ENCODE measurements at places on chromosomes 11 and 22.

- no peak for DNase-seq
Observed at GRCh38 chr11:6413791-6414201, 5.1 kb downstream of the APBB1 start.

GRCh38 chr11:18243783-18244362, 4.6 kb downstream of the SAA2 start:
- DNase-seq, result peak; percentile 80

DNA sequence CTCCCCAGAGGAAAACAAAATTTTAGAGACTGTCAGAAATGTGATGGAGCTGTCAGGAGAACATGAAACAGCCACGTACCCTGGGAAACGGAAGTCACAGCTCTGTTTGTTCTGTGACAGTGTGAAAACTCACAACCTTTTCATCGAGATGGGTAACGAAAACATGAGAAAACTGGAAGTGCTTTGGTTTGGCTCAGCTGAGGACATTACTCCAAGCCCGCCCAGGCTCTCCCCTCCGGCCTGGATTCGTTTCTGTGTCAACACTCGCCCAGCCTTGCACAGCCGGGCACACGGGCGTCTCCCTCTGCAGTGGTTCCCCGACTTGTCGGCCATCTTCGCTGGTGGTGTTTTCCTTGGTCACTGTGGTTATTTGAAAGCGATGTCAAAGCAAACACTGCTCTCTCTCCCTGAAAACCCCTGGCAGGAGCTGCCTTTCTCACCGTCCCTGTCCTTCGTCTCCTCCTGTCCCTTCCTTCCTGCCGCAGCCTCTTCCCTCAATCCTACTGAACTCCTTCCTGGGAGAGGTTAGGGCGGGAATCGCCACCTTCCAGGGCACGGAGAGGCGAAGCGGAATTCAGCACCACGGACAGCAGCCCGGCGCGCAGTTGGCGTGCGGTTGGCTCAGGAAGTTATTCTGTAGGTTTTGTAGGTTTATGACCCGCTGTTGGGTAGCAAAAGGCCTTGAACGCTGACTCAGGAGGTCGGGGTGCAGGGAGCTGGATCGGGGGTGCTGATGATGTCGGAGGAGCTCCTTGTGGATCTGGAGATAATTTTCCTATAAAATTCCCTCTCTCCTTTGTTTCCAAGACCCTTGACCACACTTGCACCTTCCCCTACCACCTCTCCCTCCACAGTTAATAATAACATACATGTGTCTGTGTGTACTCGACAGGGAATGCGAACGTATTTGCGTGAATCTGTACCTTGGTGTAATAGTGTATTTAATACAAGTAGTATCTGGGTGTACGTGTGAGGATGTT, 13.1 kb upstream of the RPS19BP1 start:
- DNase-seq, result peak; percentile 88

DNA sequence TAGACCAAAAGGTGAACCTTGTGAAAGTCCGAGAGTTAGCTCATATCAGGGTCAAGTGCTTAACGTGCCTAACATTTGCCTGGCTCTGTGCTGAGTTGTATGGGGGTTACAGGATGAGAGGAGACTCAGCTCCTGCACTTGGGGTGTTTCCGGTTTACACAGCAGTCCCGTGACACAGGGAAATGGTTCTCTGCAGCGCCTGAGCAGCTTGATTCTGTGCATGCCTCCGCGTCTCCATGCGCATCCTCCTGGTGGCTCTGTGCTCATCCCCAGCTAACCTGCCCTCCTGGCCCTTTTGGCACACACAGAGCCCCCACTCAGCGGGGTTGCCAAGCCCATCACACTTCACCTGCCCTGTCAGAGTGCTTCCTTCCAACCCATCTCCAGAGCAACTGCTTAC, 238.3 kb upstream of the TBCEL start:
- DNase-seq, result no peak

DNA sequence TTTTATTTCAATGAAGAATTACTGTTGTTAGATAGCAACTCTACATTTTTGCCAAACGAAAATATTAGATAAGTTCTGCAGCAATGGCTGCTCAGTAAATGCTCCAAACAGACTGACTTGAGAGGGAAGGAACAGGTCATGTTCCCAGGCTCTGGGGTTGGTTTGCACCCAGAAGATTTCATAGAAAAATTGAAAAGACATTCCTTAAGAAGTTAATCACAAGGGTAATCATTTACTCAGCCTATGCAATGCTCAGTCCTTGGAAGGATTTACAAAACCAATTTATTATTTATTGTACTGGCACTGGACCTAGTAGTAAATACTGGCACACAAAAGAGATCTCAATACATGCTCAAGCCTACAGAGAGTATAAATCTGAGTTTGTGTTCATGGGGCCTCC, 179.1 kb upstream of the MTNR1B start:
- DNase-seq, result no peak

DNA sequence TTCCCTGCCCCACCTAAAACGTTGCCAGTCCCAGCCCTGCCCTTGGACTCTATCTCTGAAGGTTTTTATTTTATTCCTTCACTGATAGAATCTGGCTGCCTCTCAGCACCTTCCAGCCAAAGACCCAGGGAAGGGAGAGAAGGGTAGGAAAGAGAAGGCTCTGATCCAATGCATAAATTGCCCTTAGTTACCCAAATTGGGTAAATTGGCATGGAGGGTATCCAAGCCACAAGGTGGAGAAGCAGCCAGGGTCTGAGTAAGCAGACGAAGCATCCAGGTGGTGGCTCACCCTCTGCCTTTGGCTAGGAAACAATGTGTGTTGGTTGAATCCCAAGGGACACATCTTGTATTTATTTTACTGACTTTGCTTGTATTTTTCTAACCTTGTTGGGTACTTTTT, 89.0 kb downstream of the FEZ1 start:
- DNase-seq, result no peak

- no peak for DNase-seq
Observed at GRCh38 chr11:130536106-130537040, 87.9 kb downstream of the ADAMTS15 start.

GRCh38 chr22:17648569-17648968, 10.0 kb downstream of the BCL2L13 start:
- DNase-seq, result no peak

DNA sequence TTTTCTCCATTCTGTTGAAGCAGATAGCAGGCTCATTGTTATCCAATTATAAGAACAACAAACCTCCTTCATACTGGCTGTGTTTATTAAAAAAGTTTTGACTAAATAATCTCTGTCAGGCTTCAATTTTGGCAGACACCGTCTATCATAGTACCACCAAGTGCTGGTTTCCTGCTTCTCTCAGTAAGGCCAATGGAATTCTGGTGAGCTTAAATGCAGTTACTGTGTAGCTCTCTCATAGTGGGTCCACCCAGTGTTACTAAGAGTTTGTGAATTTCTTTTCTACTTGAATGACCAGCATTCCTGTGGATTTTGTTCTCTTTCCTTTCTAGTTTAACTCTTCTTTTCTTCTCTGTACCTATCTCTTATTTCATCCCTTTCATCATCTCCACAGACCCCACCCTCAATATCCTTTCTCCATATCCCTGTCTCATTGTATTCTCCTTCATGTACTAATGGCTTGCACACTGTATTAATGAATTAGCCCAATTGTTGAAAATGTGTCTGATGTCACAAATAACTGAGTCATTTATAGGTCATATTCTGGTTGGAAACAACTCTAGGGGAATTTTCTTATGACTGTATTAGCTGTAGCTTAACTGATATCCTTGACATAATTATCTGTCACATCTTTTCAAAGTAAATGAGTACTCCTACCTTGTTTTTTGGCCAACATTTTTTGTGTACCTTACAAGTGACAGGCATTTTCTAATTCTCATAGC, 372.1 kb downstream of the FAT3 start:
- no peak for DNase-seq

DNA sequence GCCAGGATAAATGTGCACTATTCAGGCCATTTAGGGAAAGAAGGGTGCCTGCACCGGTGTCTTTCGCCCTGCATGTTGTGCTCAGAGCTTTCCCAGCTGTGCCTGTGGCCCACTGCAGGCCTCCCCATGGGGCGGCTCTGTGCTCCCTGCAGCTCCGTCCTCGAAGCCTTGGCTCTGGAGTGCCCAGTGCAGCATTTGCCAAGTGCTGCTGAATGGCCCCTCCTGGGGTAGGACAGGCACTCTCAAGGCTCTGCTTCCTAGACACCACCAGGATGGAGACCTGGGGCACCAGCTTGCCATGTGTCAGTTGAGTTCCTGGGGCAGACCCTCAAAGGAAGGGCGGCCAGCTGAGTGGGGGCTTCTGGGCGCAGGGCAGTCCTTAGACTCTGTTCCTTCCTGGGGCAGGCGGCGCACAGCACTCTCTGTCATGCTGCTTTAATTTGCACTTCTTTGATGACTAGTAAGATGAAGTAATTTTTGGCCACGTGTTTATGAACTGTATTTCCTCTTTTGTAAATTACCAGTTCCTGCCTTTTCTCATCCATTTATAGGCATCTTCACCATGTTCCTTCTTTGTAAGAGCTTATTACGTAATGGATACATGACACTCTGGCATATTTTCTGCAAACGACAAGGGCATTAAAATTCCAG, 32.1 kb upstream of the GNB1L start:
- DNase-seq, result no peak

GRCh38 chr11:130128626-130129025, 31.0 kb upstream of the ST14 start:
- DNase-seq, result no peak

- no peak for DNase-seq
Observed at GRCh38 chr22:44180706-44181032, at the start of gene PARVG. Gene PARVG (plus strand): TSS chr22:44180925. CDS start chr22:44183330, 2,405 bp downstream.

- no peak for DNase-seq
Observed at GRCh38 chr11:9796854-9797253, 133.0 kb downstream of the SWAP70 start.

- DNase-seq, result no peak
Observed at GRCh38 chr11:15199693-15200092, 85.0 kb downstream of the INSC start.
